Inflammatory macrophage treated with lipopolysaccharide for 1 hour (primary cell): ENCODE measurements at places on chromosomes 1 and 21.

DNA sequence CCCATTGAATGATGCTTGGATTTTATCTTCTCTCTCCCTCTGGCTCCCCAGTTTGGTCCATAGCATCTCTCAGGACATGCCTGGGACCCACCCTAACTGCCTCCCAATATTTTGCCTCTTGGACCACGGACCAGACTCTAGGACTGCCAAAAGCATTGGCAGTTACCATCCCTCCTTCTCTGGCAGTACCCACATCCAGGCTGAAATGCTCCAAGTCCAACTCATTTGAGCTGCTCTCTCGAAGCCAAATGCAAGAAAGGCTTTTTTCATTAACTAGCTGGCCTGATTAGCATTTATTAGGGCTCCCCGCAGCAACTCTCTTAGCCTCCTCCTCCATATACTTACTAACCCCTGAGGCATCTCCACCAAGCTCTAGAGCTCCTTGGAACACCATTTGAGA lies 140.0 kb upstream of the GRIK3 start:
- DNase-seq, result no peak

DNA sequence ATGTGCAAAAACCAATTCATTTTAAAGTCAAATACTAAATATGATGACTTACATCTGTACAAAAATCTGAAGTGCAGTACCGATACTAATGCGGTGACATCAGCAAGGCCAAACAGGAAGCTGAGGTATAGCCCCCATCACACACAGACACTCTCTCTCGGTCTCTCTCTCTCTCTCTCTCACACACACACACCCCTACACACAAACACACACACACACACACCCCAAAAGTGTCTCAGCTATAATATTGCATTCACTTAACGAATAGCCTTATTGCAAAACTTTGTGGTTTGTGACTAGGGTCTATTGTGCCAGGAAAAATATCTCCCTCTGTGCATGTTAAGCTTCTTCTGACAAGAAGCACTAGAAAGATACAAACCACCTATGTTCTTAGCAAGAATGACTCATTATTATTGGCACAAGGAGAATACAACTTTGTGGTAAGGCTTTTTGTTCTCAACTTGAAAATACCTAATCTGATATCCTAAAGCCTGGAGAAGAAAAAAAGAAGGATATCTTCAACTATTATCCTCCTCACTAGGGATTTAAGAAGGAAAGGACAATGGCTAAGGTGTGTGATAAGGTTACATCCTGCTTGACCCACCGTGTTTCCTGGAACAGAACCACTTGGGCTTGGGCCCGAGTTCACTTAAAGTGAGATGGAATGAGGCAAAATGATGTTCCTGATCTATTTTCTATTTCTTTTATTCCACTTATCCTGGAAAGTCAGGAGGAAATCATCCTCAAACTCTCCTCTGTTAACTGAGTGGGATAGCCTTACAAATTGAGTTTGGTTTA lies 107.1 kb downstream of the NIBAN1 start:
- DNase-seq, result peak; percentile 24

DNA sequence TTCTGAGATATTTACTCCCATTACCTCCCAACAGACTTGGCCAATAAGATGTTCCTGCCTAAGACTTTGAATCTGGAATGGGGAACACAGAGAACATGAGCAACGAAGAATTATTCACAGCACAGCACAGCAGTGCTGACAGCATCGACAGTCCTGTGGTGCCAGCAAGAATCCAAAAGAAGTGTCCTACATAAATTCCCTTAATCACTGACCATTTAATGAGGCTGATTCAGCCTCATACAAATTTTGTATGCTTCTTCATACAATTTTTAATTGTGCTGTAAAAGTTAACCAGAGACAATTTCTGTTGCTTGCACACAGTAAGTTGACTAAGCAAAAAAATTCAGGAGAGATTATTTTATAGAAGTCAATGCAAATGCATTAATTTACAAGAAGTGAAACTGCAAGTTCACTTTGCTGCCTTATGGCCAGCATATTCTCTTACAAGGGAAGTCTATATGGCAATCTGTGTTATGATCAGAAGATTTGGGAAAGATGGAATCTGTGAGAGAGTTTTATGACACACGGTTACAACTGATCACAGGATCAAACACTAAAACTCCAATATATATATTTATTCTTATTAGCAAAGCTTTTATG lies 855.9 kb downstream of the LTN1 start:
- DNase-seq, result peak; percentile 44

DNA sequence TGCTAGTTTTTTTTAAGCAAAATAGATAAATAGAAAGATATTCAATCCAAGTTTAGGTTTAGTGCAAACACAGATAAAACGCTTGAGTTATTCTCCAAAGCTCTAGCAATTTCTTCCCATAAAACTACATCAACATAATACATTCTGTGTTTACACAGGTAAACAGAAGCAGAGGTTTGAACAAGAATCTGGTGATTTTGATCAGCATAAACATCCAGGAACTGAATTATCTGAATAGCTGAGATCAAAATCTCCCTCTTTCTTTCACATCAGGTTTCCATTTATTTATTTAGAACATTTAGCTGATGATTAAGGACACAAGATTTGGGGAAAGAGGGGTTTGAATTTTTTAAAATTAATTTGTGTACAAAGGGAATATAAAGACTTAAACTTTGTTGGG lies 1564.6 kb downstream of the MRPL39 start:
- no peak for DNase-seq

DNA sequence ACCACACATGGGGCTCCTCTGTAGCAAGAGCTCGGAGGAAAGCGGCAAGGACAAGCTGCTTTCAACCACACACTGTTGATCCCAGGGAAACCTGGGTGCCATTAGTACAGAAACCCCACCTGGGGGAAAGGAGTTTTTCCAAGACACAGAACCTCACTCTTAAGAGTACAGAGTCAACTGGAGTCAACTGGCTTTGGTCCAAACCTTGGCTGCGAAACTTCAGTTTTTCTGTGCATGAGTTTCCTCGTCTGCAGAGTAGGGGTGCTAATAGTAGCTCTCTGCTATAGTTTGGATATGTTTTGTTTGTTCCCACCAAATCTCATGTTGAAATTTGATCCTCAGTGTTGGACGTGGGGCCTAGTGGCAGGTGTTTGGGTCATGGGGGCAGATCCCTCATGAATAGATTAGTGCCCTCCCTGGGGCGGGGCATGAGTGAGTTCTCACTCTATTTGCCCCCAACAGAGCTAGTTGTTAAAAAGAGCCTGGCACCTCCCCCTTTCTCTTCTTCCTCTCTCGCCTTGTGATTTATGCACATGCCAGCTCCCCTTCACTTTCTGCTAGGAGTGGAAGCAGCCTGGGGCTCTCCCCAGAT lies 161.1 kb downstream of the PIGK start:
- DNase-seq, result no peak

- no peak for DNase-seq
These were observed 29.0 kb upstream of the CFHR4 start for GRCh38 chr1:196858811-196859210.

- DNase-seq, result peak; percentile 38
These were observed 98.6 kb downstream of the SIK1 start for GRCh38 chr21:43328185-43328957.

DNA sequence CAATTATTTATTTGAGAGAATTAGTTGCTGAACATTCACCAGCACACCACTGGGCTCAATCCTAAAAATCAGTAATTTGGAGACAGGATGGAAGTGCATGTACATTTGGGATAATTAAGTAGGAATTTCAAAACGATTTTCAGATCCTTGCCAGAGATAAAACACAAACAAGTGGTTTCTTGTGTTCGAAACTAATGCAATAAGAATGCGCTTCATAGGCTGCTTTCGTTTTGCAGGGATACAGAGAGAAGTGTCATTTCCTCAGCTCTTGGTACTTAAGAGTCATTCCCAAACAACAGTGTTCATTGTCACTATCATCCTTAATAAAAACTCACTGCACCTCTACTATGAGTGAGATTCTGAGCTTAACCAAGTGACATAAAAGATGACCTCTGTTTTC lies 20.6 kb upstream of the USP24 start:
- no peak for DNase-seq

- DNase-seq, result no peak
These were observed 320.1 kb upstream of the FMN2 start for GRCh38 chr1:239771550-239771949.

GRCh38 chr21:35485364-35485763 lies 436.3 kb upstream of the RUNX1 start:
- no peak for DNase-seq

DNA sequence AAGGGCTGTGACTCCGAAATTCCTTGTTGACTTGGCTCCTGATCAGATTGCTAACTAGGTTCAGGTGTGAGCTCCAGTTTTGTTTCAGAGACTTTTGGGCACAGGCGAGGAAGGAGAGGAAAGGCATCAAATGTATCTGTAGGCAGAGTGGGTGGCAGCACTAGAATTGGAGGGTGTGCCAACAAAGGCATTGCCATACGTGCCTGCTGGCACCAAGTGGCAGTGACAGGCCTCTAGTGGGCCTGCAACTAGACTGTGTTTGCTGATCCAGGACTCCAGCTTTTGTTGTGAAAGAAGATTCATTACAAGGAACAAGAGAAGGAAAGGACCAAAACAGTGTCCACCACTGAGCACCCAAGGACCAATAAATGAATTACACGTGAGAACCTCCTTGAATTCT lies 79.5 kb downstream of the TM2D1 start:
- no peak for DNase-seq

- no peak for DNase-seq
These were observed 1279.9 kb upstream of the TMPRSS15 start for GRCh38 chr21:19683492-19683891.

DNA sequence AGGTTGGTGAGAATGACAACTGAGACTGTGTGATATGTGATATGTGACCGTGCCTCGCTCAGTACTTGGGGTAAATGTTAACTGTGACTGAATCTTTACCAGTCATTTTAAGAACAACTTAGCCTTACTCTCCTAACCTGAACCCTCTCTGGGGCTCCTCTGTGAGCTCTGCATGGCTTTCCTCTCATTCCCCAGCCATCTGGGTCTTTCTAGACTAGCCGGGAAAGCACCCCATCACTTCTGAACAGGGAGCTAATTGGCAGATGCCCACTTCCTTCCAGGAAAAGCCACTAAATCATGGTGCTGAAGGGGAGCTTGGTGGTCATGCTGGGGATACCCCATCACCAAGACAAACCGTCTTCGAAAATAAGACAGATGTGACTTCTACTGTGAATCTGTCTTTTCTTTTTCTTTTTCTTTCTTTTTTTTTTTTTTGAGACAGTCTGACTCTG lies 16.5 kb upstream of the FOXO6 start:
- no peak for DNase-seq

- DNase-seq, result peak; percentile 51
These were observed 9.3 kb downstream of the SLC26A9 start for GRCh38 chr1:205933671-205934618.

DNA sequence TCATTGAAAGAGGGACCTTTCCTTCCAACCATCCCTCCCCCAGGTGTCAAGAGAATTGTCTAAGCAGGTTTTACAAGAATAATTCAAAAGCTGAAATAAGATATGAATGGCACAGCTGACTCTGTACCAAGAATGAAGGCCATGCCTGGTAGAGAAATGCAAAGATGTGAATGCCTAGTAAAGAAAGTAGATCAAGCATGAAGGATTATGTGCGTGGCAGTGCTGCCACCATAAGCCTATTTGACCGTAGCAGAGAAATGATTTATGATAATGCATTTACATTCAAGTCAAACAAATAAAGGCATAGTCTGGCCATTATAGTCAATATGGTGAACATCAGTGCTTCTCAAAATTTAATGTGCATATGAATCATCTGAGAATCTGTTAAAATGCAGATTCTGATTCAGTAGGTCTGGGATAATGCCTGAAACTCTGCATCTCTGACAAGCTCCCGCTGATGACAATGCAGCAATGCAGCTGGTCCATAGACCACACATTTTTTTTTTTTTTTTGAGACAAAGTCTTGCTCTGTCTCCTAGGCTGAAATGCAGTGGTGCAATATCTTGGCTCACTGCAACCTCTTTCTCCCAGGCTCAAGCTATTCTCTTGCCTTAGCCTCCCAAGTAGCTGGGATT lies 16.6 kb upstream of the CLCA4 start:
- DNase-seq, result no peak

DNA sequence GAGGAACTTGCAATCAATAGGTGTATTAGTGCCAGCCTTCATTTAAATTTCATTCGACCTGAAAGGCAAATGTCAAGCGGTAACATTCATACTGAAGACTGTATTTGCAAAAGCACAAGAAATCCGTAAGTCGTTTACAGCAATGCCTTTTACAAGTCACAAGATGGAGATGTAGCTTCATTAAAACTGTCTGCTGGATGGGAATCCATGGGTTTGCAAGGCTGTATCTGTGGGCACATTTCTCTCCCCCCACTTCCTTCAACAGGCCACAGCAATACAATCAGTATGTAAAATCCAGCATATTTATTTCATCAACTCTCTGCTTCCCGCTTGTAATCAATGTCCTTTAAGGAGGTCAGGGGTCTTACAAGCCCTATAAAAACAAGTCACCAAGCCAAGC lies 147.1 kb downstream of the SLC45A1 start:
- DNase-seq, result no peak

GRCh38 chr1:67824766-67825165 lies 8.5 kb downstream of the GNG12 start:
- DNase-seq, result no peak

GRCh38 chr1:96559707-96560596 lies 161.6 kb upstream of the PTBP2 start:
- peak; percentile 76 for DNase-seq

- no peak for DNase-seq
These were observed 4.7 kb downstream of the RSPH1 start for GRCh38 chr21:42491328-42491727.
